ENCODE measurements at places on chromosomes 3 and 15. TPM values are rescaled to one million over a fixed set of nuclear protein-coding genes. Genes with fewer than 3 reads are reported as not detected.

The SQOR gene
- total RNA-seq = 25.2 TPM

The CCDC33 gene
- total RNA-seq = 7.4 TPM

The ARPP21 gene
- total RNA-seq = 27.8 TPM

The MRAS gene
- total RNA-seq = 81.9 TPM

The MESP2 gene
- 0.83 TPM for total RNA-seq
